ENCODE measurements at places on chromosomes 2 and 18.

DNA sequence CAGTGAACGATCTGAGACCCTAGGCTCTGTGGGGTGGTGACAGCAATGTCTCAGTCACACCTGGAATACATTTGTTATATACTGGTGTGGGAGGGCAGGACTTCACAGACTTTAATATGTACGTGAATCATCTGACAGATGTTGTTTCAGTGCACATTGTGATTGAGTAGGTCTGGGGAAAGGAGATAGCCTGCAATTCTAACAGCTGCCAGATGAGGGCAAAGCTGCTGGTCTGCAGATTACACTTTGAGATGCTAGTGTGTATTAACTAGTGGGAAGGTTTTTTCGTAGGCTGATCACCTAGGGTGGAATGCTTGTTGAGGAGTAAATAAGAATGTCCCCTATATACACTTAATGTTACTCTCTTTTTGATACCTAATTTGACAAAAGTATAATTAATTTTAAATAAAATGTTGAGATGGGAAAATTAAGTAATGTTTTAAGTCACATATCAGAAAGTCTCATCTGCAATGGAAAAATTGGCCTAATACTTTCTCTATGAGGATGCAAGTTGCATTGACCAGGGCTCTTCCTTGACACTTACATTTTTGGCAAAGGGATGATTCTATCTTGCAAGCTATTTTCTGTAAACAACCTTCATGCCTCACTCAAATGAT lies 496.9 kb upstream of the HNMT start:
- DNase-seq: peak; percentile 13

- DNase-seq: no peak
Measured at GRCh38 chr2:237044281-237044680, 41.4 kb upstream of the COPS8 start.

- DNase-seq: no peak
Measured at GRCh38 chr2:1055014-1055595, 104.5 kb downstream of the SNTG2 start.

DNA sequence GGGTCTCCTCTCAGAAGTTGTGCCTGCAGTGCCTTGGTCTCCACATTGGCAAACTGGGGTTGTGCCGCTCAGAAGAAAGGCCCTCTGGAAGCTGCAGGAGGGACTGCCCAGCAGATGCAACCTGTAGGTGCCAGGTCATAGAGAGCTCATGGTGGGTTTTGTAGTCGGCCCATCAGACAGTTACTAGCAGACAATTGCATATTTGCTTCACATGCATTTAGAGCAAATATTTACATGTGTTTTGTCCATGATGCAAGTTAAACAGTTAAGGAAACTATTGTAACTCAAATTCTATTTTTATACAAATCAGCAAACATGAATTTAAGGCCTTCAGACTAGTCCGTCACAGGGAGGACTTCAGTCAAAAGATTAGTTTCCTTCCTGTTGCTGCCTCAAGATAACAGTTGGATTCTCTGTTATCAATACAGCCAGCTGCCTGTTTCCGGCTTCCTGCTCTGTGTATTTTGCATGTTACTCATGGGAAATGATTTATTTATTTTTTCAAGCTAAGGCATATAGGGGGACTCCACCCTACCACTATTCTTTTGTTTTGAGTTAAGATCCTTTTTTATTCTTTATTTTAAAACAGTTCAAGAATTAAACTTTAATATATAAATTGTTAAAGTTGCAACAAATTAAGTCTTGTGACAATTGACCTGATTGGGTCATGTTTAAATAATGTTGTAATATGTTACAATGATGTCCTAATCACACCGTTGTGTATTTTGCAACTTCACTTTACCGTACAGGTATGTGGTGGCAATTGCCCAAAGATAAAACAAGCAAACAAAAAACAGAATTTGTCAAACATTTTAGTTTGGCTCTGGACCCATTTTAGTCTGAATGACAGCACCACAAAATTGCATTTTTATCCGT lies 133.5 kb downstream of the SPTBN1 start:
- DNase-seq: no peak

GRCh38 chr18:32881009-32881408 lies 108.2 kb upstream of the KLHL14 start:
- no peak for DNase-seq

- DNase-seq: no peak
Measured at GRCh38 chr2:97267411-97268074, 154.6 kb downstream of the ANKRD36 start.

- no peak for DNase-seq
Measured at GRCh38 chr2:173653432-173653805, 298.7 kb downstream of the CDCA7 start.

- peak; percentile 93 for DNase-seq
Measured at GRCh38 chr18:9708057-9708433, at the start of gene RAB31. RAB31 (plus strand) TSS chr18:9708301; CDS start chr18:9708406, 105 bp downstream.

DNA sequence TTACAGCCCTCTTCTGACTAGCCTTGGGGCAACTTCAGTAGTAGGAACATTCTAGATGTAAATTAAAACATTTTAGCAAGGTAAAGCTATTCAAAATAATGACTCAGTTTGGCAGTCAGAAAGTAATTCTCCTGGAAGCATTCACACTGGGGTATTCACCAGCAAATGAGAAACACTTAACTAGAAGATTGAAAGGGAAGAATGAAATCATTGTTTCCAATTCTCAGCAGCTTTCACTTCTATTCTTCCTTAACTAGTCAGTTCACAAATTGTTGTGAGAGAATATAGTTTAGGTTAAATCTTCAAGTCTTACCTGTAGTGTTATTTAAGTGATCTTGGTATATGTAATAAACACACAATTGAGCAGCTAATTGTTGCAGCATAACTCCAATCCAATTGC lies 1135.6 kb upstream of the FAM98A start:
- no peak for DNase-seq

GRCh38 chr2:239827523-239827890 lies 197.6 kb downstream of the NDUFA10 start:
- DNase-seq: no peak

GRCh38 chr2:17966798-17967197 lies 88.3 kb downstream of the KCNS3 start:
- no peak for DNase-seq

DNA sequence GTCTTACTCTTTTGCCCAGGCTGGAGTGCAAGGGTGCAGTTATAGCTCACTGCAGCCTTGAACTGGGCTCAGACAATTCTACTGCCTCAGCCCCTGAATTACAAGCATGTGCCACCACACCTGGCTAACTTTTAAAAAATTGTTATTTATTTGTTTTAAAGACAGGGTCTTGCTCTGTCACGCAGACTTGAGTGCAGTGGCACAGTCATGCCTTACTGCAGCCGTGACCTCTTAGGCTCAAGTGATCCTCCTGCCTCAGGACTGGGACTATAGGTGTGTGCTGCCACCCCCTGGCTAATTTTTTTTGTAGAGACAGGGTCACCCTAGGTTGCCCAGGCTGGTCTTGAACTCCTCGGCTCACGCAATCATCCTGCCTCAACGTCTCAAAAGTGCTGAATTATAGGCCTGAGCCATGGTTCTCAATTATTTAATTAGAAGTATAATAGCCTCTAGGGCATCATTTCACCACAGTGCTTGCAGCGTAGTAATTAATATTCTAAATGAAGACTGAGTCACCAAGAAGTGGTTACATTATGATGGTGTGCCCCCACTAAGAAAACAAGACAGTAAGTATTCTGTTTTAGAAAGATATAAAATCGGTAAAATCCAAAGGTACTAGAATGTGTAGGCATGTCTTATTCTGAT lies 69.6 kb downstream of the EML4 start:
- peak; percentile 13 for DNase-seq

- DNase-seq: peak; percentile 75
Measured at GRCh38 chr2:58449286-58450010, 208.3 kb upstream of the FANCL start.

- no peak for DNase-seq
Measured at GRCh38 chr2:230881840-230882239, 17.1 kb downstream of the ITM2C start.

DNA sequence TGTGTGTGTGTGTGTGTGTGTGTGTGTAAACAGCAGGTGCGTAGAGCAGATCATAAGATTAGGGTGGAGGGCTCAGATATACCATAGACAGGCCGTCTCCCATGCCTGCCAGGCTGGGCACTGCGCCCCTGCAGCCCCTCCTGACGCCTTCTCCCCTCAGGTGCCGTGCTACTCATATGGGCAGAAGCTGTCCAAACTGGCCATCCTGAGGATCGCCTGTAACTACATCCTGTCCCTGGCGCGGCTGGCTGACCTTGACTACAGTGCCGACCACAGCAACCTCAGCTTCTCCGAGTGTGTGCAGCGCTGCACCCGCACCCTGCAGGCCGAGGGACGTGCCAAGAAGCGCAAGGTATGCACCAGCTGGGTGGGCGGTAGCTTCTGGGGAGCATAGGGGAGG lies 10.0 kb downstream of the ATOH8 start:
- no peak for DNase-seq

- no peak for DNase-seq
Measured at GRCh38 chr18:40414155-40414754, 1540.8 kb upstream of the PIK3C3 start.

DNA sequence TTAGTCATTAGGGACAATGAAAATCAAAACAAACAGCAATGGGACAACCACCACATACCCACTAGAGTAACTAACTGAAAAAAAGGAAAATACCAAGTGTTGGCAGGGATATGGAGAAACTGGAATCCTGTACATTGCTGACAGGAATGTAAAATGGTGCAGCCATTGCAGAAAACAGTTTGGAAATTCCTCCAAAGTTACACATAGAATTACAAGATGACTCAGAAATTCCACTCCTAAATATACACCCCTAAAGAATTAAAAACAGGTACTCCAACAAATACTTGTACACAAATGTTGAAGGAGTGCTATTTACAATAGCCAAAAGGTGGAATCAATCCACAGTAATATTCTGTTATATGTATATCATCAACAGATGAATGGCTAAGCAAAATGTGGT lies 110.9 kb downstream of the ROCK1 start:
- DNase-seq: no peak

DNA sequence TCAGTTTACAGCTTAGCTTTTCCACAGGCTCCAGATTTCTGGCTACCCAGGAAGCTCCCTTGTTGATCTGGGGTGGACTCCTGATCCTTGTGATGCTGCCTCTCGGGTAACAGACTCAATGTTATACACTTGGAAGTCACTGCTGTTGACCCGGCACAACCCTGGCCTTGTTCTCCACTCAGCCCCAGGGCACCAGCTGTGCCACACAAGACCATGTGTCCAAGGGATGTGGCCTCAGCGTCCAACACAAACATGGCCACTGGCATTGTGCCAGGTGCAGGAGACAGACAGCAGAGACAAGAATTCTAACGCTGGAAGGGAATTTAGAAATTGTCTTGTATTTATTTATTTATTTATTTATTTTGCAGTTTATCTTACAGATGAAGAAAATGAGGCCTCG lies 39.0 kb upstream of the PPP4R1 start:
- no peak for DNase-seq

DNA sequence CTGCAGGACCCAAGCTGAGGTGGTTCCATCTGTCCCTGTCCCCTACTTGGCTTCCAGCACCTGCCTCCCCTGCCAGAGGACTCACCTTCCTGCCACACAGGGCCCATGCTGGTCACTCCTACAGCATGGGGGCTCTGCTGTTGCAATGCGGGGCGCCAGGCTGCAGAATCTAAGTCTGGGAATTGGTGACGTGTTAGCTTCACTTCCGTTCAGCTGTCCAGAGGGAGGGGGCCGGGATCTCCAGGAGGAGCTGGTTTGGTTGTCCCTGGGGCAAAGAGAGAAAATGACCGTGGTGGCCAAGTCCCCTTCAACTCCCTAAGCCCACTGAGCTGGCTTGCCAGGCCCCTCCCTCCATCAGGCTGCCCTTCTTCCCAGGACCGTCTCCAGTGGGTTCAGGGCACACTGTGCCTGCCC lies 69.5 kb downstream of the IL1R2 start:
- no peak for DNase-seq

GRCh38 chr2:32768387-32769174 lies 140.7 kb downstream of the TTC27 start:
- DNase-seq: no peak

DNA sequence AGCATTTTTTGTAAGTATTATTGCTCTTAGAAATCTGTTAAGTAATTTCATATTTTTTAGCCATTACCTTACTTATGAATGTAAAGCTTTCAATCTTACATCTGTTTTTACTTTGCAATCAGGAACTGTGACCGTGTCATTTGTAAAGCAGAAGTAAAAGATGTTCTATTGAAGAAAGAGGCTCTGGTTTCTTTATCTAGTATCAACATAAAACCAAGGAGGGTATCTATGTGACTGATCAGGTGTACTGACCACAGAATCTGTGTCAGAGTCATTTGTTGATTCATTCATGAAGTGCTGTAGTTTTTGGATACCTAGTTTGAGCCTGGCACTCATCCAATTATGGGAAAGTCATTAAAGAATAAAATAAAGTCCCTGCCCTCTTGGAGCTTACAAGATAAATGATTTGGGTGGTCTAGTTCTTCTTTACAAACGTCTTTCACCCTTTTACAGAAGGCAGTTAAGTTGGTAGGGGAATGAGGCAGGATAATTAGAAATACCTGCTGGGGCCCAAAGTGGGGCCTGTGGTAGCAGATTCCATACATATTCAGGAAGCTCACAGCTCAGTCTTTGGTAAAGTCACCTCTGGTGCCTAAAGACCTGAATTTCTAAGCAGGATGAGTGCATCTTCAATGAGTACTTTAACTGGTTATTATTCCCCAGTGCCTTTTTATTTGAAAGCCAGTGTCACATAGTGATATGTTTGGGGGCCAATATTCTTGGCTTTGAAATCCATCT lies 260.6 kb upstream of the NT5C1B start:
- no peak for DNase-seq

DNA sequence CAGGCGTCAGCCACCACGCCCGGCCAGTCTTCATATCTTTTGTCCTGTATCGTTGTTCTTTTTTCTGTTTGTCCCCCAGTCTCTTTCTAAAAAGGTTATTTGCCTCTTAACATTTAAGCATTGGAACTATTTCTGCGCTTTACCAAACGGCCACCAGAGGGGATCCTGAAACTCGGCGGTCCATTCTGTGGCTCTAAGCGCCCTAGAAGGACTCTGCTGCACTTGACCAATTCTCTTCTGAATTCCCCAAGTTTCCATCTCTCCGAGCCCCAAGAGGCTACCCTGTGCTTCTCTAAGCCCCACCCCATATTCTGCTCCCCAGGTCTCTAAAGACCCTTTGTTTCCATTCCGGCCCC lies 33.1 kb upstream of the REG3G start:
- no peak for DNase-seq

DNA sequence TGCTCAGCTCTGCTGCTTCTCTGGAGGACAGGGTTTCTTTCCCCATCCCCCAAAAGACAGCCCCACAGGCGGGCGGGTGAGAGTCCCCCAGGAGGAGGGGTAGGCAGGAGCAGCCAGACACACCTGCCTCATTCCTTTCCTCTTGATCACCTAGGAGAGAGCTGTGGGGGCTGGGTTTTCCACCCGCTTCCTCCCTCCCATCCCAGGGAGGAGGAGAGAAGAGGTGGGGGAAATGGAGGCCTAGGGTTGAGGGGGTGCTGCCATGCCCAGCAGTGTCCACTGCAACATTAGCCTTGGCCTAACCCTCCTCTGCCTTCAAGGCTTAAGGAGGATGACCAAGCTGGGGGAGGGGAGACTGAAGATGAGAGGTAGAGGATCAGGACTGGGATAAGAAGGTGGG lies 14.7 kb downstream of the WNT10A start:
- DNase-seq: no peak

Measured in suppressor macrophage treated with lipopolysaccharide for 4 hours (primary cell).